ENCODE measurements at places on chromosomes 2 and 18.

DNA sequence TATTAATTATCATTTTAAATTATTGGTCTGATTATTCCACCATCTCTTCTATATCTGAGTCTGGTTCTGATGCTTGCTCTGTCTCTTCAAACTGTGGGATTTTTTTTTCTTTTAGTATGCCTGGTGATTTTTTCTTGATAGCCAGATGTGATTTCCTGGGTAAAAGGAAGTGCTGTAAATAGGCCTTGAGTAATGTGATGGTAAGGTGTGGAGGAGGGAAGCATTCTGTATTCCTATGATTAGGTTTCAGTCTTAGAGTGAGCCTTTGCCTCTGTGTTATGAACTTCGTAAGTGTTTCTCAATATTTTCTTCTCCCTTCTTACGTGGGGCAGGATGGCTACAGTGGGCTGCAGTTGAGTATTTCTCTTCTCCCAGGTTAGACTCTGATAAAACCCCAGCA, 103.0 kb downstream of the EHBP1 start:
- no peak for DNase-seq

GRCh38 chr2:164114937-164115336, 379.1 kb upstream of the FIGN start:
- no peak for DNase-seq

DNA sequence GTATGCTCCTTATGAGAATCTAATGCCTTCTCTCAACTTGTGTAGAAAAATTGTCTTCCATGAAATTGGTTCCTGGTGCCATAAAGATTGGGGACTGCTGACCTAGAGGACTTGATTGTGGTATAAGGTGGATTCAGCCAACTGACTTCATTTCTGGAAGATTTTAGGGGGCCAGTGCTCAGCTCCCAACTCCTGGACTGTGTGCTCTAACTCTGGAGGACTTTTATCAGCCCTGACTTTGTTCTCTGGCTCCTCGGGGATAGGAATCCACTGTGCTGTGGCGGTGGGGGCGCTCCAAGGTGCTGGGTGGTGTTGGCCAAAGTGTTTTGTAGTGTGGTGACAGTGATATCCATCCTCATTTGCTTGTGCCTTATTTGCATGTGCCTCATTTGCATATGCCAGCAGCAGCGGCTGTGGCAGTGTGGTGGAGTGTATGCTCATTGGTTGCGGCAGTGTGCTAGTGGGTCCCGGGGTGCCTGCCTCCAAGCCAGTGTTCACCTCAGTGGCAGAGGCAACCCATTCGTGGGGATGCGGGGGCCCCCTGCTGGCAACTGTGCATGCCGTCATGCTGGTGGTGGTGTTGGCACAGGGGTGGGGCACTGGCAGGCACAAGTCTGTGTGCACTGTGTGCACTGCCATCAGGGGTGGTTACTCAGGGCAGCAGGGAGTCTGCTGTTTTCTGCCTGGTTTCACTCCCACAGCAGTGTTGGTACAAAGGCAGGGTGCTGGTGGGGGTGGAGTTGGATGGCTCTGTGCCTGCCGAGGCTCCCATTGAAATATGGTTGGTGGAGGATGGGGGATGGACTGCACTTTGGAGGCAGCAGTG, 19.6 kb downstream of the EHBP1 start:
- DNase-seq = peak; percentile 46

- no peak for DNase-seq
Measured at GRCh38 chr18:26489881-26490280, 58.5 kb downstream of the KCTD1 start.

DNA sequence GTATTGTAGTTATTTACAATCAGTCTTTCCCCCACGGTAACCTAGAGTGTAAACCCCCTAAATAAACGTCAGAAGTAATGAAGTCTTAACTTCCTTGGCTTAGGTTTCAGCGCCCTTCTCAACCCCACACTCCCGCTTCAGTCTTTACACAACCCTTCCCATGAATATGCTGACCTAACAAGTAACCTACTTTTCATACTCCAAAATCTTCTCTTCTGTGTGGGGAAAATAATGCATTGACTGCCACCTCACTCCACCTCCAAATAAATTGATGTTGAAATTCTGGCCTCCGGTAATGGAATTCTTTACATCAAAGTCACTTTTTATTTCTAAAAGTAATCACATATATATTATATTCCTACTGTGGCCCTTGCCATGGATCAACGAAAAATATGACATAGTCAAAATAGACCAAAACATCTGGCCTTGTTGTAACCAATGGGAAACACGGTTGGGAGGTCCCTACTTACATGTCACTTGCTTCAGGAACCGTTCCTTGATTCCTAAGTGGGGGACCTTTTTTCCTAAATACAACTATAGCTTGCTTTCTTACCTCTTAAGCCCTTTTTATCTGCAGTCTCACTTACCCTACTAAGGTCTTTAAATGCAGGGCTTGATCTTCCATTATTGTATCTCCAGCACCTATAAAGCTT, 961 bp downstream of the GEN1 start:
- no peak for DNase-seq

DNA sequence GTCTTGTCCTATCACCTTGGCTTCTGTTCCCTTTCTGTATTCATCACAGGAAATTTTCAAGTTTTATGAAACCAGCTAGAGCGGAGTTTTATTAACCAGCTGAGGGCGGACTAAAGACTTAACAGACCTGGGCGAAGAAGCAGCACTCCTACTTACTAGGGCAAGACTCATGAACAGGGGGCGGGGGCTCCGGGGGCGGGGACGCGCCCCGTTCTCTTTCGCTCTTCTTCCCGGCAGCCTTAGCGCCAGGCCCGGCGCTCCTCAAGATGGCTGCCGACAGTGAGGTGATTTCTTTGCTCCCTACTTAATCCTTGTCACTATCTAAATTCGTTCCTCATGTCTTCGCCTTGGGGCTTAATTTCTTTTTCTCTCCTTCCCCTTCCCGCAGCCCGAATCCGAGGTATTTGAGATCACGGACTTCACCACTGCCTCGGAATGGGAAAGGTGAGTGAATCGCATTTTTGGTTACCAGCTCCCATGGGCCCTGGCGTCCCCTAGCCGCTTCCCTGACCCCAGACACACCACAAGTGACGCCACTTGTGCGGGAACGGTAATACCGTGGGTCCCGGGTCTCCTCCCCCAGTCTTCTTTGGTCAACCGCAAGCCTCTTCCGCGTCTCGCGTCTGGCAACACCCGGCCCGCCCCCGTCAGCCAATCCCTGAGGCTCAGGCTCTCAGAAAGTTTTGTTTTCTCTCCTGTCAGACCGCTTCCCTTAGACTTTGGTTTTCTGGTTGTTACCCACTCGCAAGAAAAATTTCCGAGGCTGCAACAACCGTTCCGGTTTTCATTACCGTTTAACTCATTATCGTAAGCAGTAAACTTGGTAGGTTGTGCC, at the start of gene RAB3GAP1:
RAB3GAP1 (plus strand) TSS at position 251 of the 835 bp plus-strand sequence; CDS start at position 267, 16 bp downstream.
- DNase-seq = peak; percentile 87

DNA sequence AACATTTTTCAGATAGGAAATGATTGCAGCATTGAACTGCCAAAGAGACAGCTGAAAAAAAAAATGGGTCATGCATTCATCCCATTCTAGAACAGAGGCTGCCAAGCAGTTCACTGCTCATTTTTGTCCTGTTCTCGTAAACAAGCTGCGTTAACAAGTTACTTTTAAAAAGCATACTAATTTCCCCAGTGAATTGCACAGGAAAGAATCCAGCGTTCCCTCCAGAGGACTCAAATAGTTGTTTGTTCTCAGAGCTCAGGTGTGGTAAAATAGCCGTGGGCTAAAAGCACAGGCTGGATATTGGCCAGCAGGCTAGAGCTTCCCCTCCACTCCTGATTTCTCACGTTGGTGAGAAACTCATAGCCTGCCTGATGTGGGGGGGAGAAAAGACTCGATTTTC, 76.1 kb upstream of the AQP4 start:
- no peak for DNase-seq

- DNase-seq = no peak
Measured at GRCh38 chr2:237909075-237909695, 49.8 kb downstream of the RAMP1 start.

GRCh38 chr18:22283397-22283796, 114.0 kb downstream of the GATA6 start:
- no peak for DNase-seq

- no peak for DNase-seq
Measured at GRCh38 chr18:10850840-10851239, 298.5 kb downstream of the PIEZO2 start.

DNA sequence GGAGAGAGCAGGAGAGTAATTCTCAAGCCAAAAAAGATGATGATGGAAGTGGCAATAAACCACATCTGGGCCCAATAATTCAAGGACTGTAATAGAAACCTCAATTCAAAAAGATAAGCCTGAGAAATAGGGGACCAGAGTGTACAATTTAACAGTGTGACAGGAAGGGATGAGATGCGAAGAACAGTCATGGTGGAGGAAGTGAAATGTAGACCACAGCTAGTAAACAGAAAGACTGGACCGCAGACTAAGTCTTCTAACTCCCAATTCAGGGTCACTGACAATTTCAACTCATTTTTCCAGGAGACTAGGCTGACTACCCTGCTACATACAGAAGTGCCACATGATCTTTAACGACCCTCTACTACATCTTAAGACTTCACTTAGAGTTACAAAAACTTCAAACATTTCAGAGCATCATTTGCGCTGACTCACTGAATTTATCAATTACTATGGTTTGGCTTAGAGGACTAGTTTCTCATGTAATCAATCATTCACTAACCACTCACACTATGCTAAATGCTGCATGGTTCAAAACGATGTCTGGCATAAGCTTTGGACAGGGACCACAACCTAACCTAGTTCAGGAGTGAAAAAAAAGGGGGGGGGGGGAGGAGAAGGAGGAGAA, 9.0 kb downstream of the CUL3 start:
- DNase-seq = no peak

DNA sequence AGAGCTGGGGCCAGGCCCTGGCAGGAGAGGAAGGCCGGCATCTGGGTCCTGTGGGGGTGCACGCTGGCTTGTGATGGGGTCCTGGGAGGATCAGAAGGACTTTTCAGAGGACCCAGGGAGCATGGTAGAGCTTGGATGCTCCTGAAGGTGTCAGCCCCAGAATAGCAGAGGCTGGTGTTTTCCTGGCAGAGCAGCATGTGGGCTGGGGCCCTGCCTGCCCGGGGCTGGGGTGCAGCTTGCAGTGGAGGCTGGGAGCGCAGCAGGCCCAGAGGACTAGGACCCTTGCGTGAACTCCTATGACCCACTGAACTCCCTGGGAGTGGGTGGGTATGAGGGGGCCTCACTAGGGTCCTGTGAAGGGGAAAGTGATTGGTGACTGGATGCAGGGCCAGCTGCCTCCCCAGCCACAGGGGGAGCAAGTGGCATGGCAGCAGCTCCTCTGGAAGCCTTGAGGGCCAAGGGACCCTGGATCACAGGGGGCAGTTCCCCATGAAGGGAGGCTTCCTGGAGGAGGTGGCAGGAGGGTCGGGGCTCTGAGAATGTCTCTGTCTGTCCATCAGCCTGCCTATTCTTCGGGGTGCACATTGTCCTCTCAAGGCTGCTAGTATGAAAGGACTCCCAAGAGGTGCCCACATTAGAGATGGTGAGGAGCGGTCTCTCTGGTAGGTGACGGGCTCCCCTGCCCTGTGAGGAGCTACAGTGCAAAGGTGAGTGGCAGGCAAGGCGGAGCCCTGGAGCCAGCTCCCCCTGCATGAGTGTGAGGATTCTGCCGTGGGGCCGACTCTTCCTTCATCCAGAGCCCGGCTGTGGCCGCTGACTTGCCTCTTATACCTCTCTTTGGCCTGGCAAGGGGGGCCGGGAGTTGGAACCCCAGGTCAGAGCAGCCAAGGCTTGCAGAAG, 249.0 kb downstream of the DYSF start:
- no peak for DNase-seq

- no peak for DNase-seq
Measured at GRCh38 chr2:58601017-58601416, 359.9 kb upstream of the FANCL start.

GRCh38 chr18:77393519-77393918, 143.9 kb downstream of the GALR1 start:
- DNase-seq = no peak

DNA sequence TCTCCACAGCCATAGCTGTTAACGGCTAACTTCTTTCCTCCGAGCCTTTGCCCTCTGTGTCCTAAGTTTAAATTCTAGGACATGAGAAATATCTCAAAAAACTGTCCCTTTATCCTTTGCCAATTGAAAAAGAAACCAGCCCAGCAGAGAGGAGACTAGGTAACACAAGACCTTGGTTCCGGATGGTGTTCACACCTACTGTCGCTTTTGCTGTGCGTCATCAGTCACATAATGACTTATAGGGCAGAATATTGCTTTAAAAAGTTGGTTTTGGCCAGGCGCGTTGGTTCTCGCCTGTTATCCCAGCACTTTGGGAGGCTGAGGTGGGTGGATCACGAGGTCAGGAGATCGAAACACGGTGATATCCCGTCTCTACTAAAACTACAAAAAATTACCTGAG, 66.2 kb downstream of the SP3 start:
- no peak for DNase-seq

DNA sequence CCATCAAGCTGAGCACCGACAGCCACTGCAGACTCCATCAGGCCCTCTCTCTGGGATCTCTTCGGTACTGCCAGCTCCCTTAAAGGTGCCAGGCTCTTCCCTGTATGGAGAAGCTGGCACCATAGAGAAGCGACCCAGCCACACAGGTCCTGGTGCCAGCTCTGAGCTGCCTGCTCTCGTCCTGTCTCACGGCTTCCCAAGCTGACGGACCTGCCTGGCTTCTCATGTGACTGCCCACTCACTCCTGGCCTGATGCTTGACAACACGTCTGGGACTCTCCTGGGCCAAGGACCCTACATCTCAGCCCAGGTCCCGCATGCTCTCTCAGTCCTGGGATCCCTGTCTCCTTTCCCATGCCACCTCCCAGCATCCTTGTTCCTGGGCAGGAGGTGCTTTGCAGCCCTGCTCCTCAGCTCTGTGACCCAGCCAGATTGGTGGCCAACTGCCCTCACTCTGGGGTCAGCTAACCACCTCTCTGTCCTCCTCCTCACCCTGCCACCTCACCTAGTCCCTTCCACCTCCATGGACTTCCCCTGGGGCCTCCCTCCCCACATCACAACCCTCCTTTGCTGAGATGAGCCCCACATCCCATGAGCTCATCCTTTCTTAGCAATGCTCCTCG, 12.5 kb upstream of the ATOH8 start:
- no peak for DNase-seq

- no peak for DNase-seq
Measured at GRCh38 chr2:30230497-30231211, 680 bp upstream of the LBH start.

GRCh38 chr2:127927384-127927783, 41.6 kb upstream of the AMMECR1L start:
- DNase-seq = no peak

GRCh38 chr2:241849616-241850543, 8.8 kb downstream of the PDCD1 start:
- no peak for DNase-seq

- peak; percentile 54 for DNase-seq
Measured at GRCh38 chr2:127661949-127662510, 13.3 kb downstream of the LIMS2 start.

GRCh38 chr2:149860276-149860921, 272.8 kb upstream of the MMADHC start:
- no peak for DNase-seq

GRCh38 chr2:42935692-42936671, 143.6 kb upstream of the HAAO start:
- no peak for DNase-seq

Measured in lower lobe of right lung (tissue), 2 donors.